GM04503 (cell line): ENCODE measurements at places on chromosomes 6 and 20.

GRCh38 chr6:163188746-163189145, 225.8 kb upstream of the QKI start:
- DNase-seq: no peak

DNA sequence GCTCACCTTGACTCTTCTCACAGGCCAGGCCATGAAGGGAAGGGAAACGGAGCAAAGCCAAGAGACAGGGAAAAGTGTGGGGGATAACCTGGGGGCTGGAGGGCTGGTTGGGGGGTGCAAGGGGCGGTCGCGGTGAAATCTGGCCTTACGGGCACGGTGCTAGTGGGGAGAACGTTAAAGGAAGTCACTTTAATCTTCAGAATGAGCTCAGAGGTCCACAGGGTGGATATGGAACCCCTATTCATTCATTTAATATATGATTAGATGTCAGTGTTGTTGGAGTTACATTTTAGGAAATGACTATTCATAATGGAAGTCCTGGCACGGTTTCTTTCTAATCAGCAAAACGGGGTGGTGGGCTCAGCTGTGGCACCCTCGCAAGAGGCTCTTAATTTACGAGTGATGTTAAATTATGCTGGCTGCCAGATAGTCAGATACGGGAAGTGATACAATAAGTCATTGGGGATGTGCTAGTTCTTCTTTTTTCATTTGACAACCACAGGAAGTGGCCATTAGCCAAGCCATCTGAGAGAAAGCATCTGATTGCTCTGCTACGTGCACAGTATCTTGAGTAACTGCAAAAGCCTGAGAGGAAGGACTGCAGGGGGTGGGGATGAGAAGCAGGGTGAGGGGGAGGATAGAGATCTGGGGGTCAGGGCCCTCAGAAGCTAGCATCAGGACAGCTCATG, 253.0 kb downstream of the QKI start:
- DNase-seq: no peak

DNA sequence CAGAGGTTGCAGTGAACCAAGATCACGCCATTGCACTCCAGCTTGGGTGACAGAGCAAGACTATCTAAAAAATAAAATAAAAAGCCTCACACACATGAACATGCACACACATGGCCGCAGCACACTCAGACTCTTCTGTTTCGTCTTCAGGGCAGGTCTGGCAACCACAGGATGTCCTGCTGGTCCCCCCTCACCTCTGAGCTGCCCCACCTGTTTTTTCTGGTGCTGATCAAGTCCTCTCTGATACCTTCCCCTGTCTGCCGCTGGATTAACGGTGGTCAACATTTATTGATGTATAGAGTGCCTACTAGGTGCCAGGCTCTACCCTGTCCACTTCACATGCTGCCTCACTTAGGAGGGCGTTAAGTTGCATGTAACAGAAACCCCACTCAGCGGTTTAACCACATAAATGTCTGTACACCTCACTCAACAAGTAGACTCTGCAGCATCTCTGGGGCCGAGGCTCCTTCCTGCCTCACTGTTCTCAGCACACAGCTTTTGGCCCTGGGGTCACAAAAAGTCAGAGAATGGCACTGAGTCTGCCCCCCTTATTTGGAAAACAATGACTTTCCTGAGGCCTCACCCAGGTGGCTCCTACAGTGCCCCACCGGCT, 4.5 kb upstream of the AP5S1 start:
- DNase-seq: no peak

GRCh38 chr20:8568075-8568474, 436.0 kb downstream of the PLCB1 start:
- no peak for DNase-seq

GRCh38 chr20:29690274-29690673, 1567.2 kb upstream of the DEFB115 start:
- no peak for DNase-seq

DNA sequence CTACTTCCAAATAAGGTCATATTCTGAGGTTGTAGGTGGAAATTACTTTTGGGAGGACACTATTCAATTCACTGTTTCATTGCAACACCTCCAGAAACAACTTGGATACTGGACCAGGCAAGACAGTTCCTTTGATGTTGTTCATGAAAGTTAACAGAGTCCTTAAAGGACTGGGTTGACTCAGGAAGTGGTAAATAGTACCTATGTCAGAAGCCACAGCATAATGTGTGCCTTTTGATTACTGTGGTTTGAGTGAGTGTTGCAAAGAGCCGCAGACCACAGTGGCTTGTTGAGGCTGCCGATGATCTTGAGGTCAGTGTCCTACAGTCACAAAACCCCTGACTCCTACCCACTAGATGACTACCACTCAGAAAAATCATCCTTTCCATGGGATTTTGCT, 10.9 kb downstream of the IL20RA start:
- DNase-seq: no peak

- DNase-seq: no peak
Measured at GRCh38 chr6:20808924-20809323, 274.7 kb downstream of the CDKAL1 start.

- DNase-seq: no peak
Measured at GRCh38 chr6:22755605-22756004, 186.2 kb downstream of the HDGFL1 start.

- DNase-seq: no peak
Measured at GRCh38 chr6:168626046-168626602, 185.1 kb downstream of the SMOC2 start.

- no peak for DNase-seq
Measured at GRCh38 chr6:130913120-130913519, 85.9 kb downstream of the SMLR1 start.

- no peak for DNase-seq
Measured at GRCh38 chr20:44497761-44498160, 22.1 kb downstream of the TTPAL start.

DNA sequence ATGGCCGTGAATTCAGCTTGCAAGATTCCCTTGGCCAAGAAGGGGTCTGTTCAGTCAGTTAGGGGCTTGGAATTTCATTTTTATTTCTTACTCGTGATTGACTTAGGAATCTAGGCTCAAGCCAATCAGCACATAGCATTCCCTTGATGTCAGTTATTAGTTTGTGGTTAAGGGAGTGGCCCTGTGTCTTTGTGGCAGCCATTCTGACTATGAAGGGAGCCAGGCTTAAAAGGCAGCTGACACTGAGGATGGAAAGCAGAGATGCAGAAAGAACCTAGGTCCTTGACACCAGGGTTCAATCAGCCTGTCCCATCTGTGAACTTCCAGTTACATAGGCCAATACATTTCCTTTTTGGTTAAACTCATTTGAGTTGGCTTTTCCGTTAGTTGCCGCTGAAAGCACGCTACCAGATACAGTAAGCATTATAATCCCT, 48.1 kb downstream of the MCUR1 start:
- peak; percentile 55 for DNase-seq

DNA sequence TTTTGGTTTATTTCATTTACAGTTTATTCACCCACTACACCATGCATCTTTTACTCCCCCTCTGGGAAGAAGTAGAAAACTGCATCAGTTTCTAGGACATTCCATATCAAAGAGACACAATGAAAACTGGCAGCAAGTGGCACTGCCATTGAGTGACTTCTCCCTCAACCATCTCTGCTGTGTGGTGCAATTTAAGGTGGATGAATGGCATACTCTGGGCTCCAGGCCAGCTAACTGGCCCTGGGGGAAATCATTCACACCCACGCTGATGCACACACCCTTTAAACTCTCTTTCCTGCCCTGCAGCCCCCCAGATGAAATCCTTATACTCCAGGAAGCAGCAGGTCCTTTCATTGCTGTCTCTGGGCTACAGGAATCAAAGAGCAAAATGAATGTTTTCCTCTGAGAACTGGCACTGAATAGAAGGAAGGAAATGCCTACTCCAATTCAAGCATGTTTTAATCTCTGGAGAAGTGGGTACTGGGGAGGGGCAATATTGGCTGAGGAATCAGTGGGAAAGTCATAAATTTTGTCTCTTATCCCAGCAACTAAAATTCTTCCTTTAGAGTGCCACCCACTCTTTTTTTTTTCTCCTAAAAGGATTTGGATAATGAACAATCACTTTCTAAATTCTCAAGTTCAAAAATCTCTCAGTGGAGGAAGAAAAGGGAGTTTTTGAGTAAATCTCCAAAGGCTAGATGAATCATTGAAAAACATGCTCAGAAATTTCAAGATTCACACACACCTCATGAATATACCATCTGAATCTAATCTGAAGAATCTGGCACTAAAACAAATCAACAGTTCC, 16.9 kb upstream of the RFPL4B start:
- peak; percentile 36 for DNase-seq

DNA sequence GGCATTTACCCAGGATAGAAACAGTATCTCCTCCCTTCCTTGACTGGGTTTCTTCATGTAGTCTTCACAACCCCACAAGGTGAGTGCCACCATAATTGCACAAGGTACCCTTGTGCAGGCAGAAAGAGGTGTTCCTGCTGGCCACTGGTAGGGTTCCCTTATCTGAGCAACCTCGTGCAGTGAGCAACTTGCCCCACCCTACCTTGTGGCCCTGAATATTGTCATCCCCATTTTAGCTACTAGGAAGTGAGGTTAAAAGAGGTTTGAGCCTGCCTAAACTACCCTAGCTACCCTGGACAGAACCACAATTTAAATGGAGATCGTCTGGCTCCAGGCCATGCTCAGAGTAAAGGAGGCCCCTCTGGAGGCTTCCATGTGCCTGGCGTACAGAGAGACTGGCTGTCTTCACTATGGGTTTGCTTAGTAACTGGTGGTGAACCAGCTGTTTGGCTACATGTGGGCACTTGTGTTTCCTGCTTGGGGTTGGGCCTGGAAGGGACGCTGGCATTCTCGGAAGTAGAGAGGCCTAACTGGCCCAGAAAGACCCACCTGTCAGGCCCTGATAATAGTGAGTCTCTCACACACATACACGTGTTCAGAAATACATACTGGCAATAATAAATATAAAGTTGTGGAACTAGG, 148.8 kb downstream of the LRFN2 start:
- DNase-seq: no peak

GRCh38 chr6:142870787-142871415, 74.1 kb downstream of the HIVEP2 start:
- no peak for DNase-seq

DNA sequence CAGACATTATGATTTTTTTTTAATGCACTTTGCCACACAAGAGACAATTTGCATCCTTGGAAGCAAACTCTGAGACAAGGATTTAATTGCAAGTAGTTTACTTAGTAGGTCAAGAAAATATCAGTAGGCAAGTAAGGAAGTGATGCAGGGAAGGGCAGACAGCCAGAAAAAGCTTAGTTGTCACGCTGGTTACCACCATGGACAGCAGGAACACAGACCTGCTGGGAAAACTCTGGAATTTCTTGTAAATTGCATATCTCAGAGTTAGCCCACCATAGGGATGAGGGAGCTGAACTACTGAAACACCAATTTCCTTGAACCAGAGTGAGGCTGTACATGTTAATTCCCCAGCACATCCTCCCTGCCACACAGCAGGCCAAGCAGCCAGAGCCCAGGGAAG, 92.7 kb downstream of the L3MBTL3 start:
- DNase-seq: no peak

DNA sequence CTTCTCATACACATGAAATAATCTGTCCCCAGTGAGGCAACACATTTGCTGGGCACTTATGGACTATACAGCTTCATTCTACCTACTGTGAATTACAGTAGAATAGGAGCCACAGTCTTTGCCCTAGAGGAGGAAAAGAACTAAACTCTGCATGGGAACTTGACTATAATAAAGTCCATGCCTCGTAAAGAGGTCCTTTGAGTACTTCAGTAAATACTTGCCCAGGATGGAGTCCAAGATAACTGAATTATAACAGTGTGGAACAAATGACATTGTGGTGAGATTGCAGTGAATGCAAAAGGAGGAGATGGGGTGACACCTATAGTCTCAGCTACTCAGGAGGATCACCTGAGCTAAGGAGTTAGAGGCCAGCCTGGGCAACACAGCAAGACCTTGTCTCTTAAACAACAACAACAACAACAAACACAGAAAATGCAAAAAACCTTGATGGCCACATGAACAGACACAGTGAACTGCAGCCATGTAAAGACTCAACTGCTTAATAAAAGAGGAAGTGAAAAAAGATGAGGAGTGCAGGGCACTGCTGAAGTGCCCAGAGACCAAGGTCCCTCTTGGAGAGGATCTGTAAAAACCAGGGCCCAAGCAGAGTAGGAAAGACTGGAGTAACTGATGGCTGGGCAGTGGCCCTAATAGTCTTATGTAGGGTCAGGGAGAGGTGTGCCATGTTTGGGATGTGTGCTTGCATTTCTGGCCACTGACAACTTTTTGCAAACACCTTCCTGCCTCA, 3.7 kb downstream of the MRPS18A start:
- no peak for DNase-seq

DNA sequence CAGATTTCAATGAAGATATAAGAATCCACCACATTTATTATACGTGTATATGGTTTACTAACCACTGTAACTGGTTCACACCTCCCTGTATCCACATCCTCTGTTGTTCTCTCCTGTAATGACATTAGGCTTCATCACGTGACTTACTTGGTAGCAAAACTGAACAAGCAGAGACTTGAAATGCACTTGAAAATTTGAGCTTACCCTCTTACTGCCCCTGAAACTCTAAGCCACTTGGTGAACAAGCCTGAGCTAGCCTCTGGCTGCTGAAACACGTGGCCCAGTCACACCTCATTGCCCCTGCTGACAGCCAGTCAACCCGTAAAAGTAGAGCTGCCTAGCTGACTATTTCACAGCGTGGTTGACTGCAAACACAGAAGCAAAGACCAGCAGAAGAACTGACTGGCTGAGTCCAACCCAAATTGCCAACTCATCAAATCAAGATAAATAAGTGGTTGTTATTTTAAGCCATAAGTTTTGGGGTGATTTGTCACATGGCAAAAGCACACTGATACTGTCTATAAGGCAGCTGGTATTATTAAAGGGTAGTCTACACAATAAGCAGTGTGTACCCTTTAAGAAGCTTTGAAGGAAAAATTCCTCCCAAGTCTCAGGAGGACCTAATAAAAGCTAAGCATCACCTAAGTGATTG, 109.0 kb downstream of the RALGAPA2 start:
- no peak for DNase-seq

DNA sequence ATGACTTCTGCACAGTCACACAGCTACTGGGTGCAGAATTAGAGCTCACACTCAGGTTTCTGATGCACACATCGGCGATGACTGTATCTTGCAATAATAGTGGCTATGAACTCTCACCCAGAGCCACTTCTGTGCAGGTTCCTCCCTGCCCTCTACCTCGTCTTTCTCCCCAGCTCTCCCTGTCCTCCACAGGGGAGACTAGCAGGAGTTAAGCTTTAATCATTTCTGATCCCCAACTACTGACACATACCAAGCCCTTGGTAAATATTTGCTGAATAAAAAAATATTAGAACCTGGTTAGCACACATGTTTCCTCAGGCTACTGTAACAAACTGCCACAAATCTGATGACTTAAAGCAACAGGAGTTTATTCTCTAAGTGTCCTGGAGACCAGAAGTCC, 222.7 kb upstream of the FOXA2 start:
- no peak for DNase-seq

- DNase-seq: no peak
Measured at GRCh38 chr20:52081066-52081465, 110.5 kb downstream of the ZFP64 start.
